ENCODE measurements at places on chromosomes 7 and 10. TPM values are rescaled to one million over a fixed set of nuclear protein-coding genes. Genes with fewer than 3 reads are reported as not detected.

DNA sequence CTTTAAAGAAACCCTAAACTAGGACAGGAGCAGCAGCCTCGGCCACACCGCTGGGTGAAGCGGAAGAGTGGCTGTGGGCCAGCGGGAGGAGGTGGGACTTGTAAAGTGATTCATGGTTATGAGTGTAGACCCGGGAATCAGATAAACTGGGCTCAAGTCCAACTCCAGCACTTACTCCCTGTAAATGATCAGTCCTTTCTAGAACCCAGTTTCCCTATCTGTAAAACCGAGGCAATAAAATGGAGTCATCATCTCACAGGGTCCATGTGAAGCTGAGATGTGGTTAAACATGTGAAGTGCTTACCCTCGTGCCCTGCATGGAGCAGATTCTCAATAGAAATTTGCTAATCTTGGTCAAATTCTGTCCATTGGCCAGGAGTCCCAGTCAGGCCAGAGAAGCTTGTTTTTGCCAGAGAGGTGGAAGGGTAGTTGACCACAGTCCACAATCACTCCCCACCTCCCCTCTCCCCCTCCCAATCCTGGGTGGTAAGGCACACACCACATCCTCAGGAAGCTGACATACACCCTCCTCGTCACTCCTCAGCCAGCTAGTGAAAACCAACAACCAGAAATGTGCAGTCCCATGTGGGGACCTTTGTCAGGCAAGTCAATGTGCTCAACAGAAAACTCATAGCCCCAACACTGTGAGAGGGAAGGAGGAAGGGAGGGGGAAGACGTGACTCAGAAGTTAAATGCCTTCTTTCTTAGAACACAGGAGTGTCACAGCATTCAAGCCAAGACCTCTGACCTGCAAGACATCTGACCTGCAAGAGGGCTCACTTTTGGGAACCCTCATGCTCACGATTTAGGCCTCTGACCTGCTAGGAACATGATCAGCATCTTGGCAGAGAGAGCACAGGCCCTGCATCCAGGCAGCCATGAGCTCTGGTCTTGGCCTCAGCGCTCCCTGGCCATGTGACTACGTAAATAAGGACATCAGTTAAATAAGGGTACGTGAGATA lies 145.1 kb downstream of the PLXNA4 start:
- DNase-seq = peak; percentile 49

GRCh38 chr7:24932815-24933214 lies 47.2 kb downstream of the OSBPL3 start:
- no peak for DNase-seq

DNA sequence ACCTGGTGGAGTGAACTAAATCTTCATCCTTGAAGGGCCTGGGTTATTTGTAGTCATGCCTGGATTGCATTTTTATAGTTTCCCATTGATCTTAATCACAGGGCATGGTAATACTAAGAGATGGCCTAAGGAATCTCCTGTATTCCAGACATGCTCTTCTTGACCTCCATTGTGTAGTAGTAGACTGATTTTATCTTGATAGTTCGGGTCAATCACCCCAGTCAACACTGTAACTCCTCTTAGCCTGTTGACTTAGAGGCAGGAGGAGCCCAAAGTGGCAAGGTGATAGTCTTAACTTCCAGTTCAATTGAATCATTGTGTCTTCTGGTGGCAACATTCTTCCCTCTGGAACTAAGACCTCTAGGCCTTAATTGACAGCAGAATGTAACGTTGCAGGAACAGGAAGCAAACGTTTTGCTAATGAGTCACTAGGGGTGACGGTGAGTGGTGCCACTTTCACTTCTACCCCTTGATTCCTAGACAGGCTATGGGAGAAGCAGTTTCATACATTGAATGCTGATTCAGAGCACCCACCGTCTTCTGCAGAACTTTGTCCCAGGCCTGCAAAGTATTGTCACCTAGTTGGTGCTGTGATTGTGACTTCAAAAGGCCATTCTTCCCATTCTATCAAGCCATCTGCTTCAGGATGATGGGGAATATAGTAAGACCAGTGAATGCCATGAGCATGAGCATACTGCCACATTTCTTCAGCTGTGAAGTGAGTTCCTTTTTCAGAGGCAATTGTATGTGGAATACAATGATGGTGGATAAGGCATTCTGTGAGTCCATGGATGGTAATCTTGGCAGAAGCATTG lies 24.0 kb upstream of the PAPSS2 start:
- DNase-seq = no peak

- no peak for DNase-seq
Observed at GRCh38 chr7:50308532-50309385, 4.2 kb downstream of the IKZF1 start.

DNA sequence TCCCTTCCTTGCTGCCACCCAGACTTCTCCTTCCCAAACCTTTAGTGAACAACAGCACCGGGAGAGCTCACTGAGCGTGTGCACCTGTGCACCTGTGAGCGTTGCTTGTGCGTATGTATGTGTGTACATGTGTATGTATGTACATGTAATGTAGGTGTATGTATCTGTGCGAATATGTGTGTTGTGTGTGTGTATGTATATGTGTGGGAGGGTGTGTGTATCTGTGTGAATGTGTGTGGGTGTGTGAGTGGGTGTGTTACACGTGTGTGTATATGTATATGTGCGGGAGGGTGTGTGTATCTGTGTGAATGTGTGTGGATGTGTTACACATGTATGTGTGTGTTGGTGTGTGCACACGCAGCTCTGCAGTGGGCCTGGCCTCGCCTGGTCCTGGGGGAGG lies 44.5 kb upstream of the DNAJB6 start:
- no peak for DNase-seq

STOX1 gene
- total RNA-seq = 28.6 TPM
